ENCODE measurements at places on chromosomes 11 and 22.

GRCh38 chr11:34445956-34446355 is 7.2 kb downstream of the CAT start:
- no peak for DNase-seq

GRCh38 chr11:101327908-101328307 is 198.3 kb upstream of the PGR start:
- DNase-seq, result no peak

- no peak for DNase-seq
Measured at GRCh38 chr11:17606233-17607082, 59.4 kb downstream of the OTOG start.

GRCh38 chr11:19790831-19791552 is 78.4 kb downstream of the NAV2 start:
- no peak for DNase-seq

DNA sequence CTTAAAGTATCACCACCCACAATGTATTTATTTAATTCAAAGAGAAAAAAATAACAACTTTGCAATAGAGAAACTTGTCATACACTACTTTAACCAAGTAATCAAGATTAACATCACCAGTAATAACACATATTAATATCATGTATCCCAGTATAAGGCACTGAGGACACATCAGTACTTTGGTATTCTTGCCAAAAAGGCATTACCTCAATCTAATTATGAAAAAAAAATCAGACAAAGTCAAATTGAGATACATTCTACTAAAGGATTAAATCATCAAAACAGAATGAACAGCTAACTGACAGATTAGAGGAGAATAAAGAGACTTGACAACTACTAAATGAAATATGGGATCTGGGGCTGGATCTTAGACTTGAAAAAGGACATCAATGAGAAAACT is 35.8 kb upstream of the SLC17A6 start:
- no peak for DNase-seq

DNA sequence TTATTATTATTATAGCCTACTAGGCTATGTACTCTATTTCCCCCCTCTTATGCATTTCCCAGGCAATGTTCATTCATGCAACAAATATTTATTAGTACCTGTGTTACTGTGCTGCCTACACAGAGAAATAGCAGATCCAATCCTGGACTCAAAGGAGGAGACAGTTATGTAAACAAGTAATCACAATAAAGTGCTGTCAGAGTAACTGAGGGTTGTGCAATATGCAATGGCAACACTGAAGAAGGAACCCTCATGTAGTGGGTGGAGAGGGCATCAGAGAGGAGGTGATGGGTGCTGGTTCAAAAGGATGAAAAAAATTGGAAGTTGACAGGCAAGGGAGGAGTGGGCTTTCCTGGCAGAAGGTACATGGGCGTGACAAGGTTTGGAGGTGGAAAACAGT is 886 bp upstream of the P4HA3 start:
- DNase-seq, result no peak

DNA sequence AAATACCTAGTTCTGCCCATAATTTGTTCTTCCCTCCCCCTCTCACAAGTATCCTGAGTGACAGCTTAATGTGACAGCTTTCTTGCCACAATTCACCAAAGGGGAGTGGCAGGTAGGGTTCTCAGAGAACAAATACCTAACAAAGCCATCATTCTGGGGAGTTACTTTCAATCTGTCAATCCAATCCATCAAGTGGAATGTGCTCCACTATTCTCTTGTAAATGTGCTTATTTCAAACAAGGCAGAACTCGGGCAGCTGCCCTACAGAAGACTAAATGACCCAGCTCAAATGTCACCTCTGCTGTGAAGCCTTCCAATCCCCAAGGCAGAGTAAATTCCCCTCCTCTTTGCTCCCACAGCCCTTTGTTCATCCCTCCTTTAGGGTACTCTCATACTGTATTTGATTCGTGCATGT is 27.8 kb downstream of the LGR4 start:
- DNase-seq, result no peak

- peak; percentile 74 for DNase-seq
Measured at GRCh38 chr11:72781313-72782080, 12.3 kb downstream of the STARD10 start.

GRCh38 chr22:38572065-38572464 is 2.1 kb upstream of the DMC1 start:
- peak; percentile 56 for DNase-seq

DNA sequence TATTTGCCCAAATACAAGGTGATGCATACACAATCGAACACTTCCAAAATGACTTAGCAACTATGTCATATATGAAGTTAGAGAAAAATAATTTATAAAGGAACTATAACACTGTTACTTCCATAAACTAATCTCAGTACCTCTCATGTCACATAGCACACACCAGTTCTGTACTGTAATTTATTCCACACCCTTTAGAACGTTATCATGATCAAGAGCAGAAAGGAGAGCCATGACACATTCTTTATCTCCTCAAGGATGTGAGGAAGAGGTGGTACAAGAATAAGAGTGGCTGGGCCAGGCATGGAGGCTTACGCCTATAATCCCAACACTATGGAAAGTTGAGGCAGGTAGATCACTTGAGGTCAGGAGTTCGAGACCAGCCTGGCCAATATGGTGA is 31.1 kb downstream of the PICALM start:
- no peak for DNase-seq

GRCh38 chr11:87398931-87399330 is 361.2 kb downstream of the TMEM135 start:
- DNase-seq, result no peak

GRCh38 chr11:12640926-12641849 is 33.0 kb upstream of the TEAD1 start:
- DNase-seq, result no peak

DNA sequence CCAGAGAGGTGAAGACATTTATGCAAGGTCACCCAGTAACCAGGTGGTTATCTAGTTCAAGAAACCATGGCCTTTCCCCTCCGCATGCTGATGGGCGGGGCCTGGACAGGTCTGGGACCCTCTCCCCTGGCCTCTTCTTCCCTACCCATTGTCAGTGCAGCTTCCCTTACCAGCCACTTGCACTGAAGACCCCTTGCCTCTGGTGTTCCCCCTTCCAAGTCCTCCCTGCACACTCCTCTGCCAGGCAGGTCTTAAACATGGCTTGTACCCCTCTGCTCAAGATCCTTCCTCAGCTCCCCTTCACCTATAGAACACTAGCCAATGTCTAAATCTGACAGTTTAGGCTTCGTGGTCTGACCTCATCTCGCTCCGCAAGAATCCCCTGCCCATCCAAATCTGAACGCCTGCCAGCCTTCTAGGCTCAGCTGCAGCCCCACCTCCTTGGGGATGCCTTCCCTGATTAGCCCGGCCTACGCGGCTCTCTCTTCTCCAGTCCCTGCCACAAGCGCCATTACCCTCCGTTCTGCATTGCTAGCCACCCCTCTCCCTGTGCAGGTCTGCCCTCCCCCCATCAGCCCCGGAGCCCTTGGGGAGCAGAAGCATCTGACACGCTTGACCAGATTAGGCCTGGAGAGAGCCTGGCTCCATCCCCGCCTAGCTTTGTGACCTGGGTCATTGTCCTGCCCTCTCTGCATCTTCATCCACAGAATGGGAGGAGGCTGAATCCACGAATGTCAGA is 213.8 kb downstream of the DSCAML1 start:
- no peak for DNase-seq

GRCh38 chr11:76669901-76670484 is 554 bp downstream of the LRRC32 start:
- no peak for DNase-seq

GRCh38 chr11:112173152-112173551 is 2.2 kb upstream of the BCO2 start:
- no peak for DNase-seq

- no peak for DNase-seq
Measured at GRCh38 chr11:128336203-128336602, 251.2 kb downstream of the ETS1 start.

- no peak for DNase-seq
Measured at GRCh38 chr22:41927813-41928212, 1.2 kb upstream of the TNFRSF13C start.

DNA sequence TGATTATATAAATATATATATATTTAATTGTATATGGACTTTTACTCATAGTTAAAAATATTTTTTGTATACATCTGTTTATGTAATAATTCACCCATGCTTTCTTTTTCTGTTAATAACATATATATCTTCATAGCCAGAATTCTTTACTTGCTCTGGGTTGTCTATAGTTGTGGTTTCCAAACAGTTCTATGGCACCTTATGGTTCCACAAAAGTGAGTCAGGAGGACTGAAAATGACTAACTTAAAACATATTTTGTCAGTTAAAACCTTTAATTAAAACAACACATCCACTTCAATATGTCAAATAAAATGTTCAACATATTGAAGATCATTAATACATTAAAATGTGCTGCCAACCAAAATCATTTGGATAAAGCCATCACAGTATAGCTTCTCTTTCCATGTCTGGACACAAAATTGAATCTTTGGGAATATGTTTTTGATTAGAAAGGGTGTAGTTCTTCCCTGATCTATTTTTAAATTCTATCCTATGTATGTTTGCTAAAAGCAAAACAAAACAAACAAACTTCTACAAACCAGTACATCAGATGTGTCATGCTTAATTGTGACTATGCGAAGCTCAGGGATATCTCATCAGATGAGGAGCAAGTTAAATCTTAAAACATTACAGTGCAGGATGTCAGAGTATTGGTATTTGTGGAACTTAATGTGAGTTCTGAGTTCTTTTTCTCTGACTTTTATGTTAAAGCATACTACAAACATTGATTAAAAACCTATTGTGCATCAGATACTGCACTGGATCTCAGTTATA is 1488.4 kb upstream of the TENM4 start:
- DNase-seq, result no peak

GRCh38 chr11:37320921-37321320 is 722.9 kb upstream of the RAG2 start:
- no peak for DNase-seq

DNA sequence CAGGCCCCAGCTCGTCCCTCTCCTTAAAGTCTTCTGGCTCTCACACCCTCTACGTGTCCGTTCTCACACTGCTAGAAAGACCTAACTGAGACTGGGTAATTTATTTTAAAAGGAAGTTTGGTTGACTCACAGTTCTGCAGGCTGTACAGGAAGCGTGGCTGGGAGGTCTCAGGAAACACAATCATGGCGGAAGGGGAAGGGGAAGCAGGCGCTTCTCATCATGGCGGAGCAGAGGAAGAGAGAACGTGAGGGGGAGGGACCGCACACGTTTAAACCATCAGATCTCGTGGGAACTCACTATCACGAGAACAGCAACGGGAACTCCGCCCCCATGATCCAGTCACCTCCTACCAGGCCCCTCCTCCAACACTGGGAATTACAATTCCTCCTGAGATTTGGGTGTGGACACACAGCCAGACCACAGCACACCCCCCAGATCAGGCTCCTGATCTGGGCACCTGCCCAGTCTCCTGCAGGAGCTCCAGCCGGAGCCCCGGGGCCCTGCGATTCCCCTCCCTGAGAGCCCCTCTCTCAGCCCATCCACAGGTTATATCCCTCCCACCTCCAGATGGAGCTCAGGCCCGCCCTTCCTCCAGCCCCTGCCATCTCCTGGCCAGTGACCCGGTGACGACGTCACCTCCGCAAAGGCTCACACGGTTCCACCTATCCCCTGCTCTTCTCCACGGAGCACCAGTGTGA is 170.2 kb downstream of the BRD1 start:
- DNase-seq, result peak; percentile 81

DNA sequence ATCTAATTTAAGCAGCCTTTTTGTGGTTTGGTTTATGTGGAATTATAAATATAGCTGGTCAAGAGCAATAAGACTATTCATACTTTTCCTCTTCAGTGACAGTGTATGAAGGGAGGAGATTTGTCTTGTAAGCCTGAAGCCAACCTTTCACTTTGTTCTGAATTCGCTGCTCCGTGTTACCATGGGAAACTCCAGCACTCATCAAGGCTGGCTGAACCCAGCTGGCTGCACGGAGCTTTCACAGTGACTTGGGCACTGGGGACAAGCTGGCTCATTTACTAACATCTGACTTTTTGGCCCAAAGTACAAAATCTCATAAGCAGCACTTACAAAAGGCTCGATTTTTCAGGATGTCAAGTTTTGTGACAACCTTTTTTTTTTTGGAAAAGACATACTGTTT is 120.4 kb upstream of the GRIA4 start:
- no peak for DNase-seq

DNA sequence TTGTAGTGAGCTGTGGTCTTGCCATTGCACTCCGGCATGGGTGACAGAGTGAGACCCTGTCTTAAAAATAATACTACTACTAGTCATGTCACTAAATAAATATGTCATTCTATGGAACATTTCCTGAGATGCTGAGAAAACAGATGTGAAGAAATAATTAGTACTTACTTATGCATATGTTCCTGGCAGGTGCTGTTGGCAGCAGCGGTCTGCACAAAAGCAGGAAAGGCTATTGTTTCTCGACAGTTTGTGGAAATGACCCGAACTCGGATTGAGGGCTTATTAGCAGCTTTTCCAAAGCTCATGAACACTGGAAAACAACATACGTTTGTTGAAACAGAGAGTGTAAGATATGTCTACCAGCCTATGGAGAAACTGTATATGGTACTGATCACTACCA is 8.8 kb downstream of the ARCN1 start:
- no peak for DNase-seq

DNA sequence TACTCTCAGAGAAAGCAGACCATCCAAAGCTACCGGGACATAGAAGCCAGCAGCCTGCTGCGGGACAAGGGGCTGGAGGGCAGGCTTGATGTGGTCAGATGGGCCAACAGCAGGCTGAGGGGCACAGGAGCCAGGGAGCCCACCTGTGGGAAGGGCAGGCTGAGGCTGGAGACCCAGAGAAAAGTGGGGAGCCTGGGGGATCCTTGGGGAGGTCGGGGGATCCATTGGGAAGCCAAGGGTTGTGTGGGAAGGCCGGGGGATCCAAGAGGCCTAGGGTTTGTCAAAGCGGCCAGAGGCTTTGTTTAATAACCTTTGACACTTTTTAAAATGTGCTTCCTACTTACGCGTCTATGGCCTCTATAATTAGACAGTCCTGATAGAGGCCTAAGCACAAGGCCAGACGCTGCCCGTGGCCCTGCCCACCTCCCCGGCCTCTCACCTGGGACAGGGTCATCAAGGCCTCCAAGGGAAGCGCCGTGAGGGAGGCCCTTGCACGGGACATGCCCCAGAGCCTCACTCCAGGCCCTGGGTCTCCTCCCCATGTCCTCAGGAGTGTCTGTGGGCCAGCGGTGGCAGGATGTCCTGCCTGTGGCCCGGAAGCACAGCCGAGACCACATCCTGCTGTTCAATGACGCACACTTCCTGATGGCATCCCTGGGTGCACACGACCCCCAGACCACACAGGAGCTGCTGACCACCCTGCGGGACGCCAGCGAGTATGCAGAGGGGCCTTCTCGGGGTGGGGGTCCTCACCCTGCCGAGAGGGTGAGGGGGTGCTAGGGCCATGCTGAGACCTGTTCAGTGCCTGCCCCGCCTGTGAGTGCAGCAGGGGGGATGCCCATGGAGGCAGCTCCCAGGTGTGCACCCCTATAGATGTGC is 8.6 kb upstream of the GTSE1 start:
- peak; percentile 52 for DNase-seq

- no peak for DNase-seq
Measured at GRCh38 chr22:39665229-39665628, 94.7 kb downstream of the CACNA1I start.

DNA sequence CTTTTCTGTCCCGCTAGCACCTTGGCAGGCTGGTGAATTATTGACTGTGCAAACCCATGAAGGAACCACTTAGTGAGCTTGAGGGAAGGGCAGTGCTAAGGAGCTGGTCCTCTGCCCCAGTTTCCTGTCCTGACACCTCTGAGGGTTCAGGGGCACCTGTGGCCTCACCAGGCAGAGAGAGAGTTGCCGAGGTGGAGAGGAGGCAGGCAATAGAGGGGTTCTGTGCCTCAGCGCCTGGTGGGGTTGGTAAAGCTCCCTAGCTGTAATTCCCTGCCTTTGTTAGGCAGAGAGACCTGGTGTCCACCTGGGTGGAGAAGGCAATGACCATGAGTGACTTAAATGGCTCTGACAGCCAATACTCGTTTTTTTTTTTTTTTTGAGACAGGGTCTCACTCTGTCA is 36.3 kb downstream of the YWHAH start:
- no peak for DNase-seq

Measured in CD4-positive, alpha-beta T cell treated with Interleukin-12 subunit alpha and Interleukin-12 subunit beta, for 1 hour (primary cell).